NCI-H1436 treated with DMSO at 0.1 percent for 48 hours (cell line): ENCODE measurements at places on chromosomes 6 and 20.

- no peak for DNase-seq
These were observed 531.8 kb upstream of the JARID2 start for GRCh38 chr6:14713966-14714631.

- DNase-seq = no peak
These were observed 115.3 kb downstream of the RTN4IP1 start for GRCh38 chr6:106513808-106514582.

DNA sequence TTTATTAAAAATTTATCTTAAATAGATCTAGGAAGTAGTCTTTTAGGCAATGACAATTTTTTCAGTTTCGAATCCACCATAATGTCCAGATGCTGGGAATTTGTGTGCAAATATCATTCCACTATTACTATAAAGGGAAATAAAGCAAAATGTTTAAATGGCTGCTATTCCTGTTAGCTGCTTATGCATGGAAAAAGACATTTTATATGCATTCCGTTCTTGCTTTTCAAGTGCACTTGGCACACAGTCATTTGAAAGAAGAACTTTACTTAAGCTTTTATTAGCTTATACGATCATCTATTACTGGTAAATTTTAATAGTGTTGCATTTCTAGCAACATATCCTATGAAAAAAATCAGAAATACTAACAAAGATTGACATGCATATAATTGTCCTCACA is 42.0 kb downstream of the PRL start:
- no peak for DNase-seq

- DNase-seq = no peak
These were observed 209.7 kb upstream of the SUPT3H start for GRCh38 chr6:45587229-45588060.

- DNase-seq = no peak
These were observed 36.3 kb upstream of the SLA2 start for GRCh38 chr20:36682311-36682710.

DNA sequence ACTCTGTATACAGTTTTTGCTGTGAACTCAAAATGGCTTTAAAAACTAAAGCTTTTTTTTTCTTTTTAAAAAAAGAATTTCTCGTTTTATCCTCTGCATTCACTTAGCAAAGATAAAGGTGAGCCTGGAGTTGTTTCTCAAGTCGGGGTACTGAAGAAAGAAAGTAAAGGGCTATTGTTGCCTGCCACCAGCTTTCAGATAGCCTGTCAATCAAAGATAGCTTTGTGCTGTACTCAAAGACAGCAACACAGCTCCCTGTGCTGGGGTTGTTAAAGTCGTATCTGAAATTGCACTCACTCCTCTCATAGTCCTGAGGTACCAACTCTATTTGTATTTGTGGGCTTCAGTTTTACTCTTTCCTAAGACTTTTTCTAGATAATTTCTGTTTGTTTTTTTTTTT is 710.1 kb upstream of the ID4 start:
- no peak for DNase-seq

DNA sequence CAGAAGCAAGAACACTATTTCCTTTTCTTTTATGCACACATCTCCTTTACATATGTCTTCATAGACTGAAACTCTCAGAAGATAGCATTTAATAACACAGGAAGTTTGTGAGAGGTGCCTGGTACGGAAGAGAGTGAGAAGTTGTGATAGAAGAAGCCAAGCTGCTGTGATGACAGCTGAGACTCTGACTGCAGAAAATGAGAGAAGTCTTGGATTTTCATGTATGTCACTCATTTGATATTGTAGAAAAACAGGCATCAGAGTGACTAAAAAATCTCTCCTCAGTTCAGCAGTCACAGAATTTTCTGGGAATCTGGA is 154.9 kb upstream of the BMP2 start:
- no peak for DNase-seq

GRCh38 chr6:16683641-16684194 is 77.5 kb downstream of the ATXN1 start:
- DNase-seq = no peak
